ENCODE measurements at places on chromosomes 11 and 22.

GRCh38 chr22:29831958-29832357 lies 6.1 kb downstream of the ASCC2 start:
- DNase-seq: no peak

DNA sequence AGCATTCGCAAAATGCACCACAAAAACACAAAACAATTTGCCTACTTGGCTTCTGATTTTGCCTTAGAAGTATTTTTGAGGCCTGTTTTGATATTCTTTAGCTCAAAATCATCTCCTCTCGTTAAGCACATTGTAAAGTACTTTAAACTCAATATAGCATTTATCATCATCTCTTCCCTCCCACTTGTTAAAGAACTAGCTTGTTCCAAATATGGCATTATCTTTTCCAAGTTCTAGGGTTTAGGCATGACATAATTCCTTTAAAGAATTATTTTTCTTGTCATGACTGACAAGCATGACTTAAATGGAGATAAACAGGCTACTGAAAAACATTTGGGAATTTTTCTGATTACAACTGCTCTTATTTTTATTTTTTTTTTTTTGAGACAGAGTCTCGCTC lies 21.3 kb downstream of the CELF1 start:
- no peak for DNase-seq

GRCh38 chr11:97614606-97615005 lies 1224.8 kb downstream of the JRKL start:
- no peak for DNase-seq

- DNase-seq: no peak
Observed at GRCh38 chr11:110168033-110168803, 75.0 kb downstream of the ZC3H12C start.

DNA sequence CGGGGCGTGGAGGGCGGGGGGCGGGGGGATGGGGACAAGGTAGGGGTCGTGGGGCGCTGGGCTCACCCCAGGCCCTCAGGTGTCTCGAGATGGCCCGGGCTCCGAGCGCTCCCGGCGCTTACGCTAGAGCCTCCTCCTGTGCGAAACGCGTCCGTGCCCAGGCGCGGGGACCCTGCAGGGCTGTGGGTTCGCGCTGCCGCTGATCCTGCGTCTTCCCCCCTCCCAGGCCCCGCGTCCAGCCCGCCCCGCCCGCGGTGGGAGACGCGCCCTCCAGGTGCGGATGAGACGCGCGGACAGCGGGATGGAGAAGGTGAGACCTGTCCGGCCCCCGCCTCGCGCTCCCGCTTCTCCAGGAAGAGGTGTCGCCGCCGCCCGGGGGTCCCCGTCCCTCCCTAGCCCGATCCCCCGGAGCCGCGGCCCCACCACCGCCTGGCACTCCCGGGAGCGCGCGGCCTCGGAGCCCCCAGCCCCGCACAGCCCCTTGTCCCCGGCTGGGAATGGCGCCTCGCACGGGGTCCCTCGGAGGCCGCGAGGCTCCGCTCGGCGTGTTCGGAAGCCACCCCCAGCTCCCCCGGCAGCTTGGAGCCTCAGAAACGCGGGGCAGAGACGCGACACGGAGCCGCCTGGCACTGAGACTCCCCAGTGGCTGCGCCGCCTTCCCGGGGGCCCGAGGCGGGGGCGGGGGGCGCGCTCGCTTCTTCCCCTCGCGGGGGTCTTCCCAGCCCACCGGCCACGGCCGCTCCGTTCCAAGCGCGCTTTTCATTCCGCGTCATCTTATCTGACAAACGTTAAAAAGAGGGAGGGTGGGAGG lies 27.6 kb upstream of the TOLLIP start:
- DNase-seq: peak; percentile 64

DNA sequence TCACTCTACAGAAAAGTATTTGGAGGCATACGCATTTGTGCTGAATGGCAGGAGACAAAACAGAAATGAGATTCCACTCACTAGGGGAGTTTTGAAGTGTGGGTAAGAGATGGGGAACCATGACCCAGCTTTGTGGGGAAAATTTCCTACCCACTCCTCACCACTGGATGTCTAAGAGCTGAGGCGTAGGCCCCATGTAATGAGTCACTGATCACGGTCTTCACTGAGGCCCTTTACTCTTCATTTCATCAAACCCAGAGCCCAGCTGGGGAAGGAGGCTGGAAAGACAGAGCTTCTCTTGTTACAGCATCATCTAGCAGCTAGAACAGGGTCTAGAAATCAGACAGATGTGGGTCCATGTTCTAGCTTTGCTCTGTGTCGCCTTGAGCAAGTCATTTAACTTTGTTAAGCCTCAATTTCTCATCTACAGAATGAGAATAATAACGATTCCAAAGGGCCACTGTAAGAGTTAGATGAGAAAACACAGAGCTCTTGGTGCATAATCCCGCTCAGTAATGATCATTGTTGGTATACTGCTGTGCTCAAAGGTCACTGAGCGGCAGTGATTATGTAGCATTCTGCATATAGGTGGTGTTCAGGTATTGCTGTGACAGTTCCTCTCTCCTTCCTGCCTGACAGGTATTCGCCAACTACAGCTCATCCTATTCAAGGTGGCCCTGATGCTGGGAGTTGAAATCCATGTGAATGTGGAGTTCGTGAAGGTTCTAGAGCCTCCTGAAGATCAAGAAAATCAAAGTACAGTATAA lies 97.2 kb downstream of the MICAL2 start:
- DNase-seq: no peak

- DNase-seq: no peak
Observed at GRCh38 chr11:15851051-15851498, 505.3 kb downstream of the SOX6 start.

DNA sequence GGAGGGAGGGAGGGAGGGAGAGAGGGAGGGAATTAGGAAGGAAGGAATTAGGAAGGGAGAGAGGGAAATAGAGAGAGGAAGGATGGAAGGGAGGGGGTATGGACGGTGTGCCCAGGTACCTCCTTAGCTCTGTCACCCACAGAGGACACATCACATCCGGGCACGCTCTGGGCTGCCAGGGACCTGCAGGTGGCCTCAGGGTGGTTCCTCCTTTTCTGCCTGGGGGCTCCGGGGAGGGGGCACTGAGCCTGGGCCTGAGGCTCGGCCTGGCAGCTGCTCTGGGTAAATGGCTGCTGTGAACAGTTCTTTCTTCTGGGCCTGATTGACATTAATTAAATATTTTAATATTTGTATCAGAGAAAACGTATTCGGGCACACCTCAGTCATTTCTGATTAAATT lies 733.5 kb downstream of the BRD1 start:
- no peak for DNase-seq

- DNase-seq: no peak
Observed at GRCh38 chr22:20877715-20878114, 18.9 kb downstream of the SNAP29 start.

DNA sequence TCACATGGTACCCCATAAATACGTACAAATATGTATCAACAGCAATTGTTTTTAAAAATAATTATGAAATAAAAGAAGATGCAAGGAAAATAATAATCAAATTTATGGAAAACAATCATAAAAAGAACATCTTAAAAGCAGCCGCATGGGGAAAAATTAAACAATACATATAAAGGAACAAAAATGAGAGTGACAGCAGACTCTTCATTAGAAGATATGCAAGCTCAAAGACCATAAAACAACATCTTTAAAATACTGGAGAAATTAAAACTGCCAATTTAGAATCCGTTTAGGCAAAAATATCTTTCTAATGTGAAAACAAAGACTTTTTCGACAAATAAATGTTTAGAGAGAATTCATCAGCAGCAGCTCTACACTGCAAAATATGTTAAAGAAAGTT lies 190.6 kb upstream of the C11orf58 start:
- DNase-seq: no peak

DNA sequence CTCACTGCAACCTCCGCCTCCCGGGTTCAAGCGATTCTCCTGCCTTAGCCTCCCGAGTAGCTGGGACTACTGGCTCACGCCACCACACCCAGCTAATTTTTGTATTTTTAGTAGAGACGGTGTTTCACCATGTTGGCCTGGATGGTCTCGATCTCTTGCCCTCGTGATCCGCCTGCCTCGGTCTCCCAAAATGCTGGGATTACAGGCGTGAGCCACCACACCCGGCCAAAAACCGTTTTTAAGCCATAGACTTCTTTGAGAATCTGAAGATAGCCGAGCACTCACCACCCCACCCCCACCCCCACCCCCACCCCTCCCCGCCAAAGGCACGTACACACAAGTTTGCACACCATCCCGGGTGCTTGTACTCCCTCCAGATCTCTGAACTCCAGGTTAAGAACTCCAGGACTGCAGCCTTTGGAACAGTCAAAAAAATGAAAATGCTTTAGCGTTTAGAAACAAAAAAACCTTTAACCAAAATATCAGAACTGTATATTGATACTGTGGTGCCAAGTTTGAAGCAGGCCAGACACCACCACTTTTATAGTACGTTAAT lies 1.5 kb downstream of the CRKL start:
- DNase-seq: no peak

- DNase-seq: no peak
Observed at GRCh38 chr22:31344578-31345330, 1.4 kb downstream of the PATZ1 start.

GRCh38 chr11:125514336-125515101 lies 18.5 kb upstream of the FEZ1 start:
- DNase-seq: no peak

DNA sequence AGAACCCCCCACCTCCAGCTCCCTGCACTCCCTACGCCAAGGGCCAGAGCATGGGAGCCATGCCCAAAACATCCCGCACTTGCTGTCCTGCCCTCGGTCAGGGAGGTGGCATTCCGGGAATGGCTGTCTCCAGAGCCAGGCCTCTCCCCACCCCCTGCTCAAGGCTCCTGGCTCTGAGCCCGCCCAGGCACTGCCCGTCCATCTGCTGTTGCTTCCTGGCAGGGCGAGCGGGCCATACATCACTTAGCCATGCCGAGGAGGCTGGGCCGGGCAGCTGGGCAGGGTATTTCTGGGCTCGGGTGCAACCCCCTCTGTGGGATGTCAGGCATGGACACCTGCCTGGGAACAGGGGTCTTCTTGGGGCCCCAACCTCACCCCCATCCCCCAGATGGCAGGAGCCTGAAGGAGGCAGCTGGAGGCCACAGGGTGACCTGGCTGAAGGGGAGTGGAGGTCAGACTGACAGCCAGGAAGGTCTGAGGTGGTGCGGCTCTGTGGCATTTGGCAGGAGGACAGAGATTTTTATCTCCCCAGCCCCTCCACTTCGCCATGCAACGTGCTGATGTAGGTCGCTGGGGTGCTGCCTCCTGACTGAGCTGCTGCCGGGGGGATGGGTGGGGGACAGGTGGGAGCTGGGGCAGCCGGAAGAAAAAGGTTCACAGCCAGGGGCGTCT lies 8.7 kb upstream of the CABP7 start:
- DNase-seq: no peak

GRCh38 chr11:66042227-66042995 lies 6.5 kb downstream of the GAL3ST3 start:
- DNase-seq: no peak

GRCh38 chr11:61362542-61362875 lies 335 bp downstream of the TMEM138 start:
- DNase-seq: peak; percentile 36

GRCh38 chr11:119055901-119056300 lies 1.1 kb downstream of the HYOU1 start:
- peak; percentile 11 for DNase-seq

DNA sequence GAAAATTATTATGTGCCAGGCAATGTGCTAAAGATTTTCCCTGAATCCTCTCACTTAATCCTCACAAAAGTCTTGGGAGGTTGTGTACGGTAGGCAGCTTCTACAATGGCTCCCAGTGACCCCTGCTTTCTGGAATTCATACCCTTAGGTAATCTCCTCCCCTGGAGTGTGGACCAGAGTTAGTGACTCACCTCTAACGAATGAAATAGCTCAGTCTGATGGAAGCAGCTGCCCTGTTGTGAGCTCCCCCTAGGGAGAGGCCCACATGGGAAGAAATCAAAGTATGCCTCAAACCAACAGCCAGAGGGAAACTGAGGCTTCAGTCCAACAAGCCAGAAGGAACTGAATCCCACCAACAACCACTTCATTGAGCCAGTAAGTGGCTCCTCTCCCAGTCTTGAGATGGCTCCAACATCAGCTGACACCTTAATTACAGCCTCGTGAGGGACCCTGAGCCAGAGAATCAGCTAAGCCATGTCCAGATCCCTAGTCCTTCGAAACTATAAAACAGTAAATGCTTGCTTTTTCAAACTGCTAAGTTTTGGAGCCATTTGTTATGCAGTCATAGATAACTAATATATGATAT lies 98.9 kb upstream of the ISX start:
- no peak for DNase-seq

DNA sequence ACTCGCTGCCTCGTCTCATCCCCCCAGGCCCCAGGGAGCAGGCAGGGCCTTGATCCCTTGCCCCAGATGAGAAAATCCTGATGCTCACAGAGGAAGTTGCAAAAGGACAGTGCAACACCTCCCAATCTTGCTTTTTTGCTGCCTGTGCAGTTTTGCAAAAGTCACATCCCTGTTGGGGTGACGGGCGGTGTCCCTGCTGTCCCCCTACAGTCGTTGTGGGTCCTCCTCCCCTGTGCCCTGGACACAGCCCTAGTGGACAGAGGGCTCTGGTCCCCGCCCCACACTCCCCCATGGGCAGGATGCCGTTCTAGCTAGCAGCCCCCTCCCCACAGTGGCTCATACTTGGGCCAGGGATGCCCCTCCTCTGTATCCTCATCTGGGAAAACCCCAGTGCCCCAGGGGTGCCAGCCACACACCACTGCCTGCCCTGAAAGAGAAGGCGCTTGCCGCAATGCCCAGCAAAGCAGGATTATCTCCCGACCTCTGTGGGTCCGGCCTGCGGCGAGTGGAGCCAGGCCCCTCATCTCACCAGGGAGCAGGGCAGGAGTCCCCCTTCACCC lies 18.4 kb upstream of the CTSD start:
- no peak for DNase-seq

GRCh38 chr11:8693555-8693954 lies 11.0 kb downstream of the RPL27A start:
- DNase-seq: no peak

DNA sequence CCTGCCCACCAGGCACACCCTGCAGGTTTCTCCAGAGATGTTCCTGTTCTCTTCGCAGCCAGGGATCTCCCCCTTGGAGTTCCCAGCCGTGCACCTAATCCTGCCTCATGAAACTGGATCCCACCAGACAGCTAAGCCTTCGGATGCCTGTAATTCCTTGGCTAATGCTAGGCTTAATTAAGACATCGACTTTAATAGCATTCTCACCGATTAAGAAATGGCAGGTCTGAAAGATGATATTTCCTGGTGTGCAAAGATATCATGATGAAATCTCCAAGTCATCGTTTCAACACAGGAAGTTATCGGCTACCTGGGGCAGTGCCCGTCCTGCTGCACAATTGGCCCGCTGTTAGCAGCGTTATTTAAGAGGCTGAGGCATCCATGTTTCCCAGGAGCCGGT lies 41.5 kb upstream of the CCND1 start:
- DNase-seq: no peak

All from iPS-NIHi11 (cell line).